ENCODE measurements at places on chromosomes 5 and 9.

DNA sequence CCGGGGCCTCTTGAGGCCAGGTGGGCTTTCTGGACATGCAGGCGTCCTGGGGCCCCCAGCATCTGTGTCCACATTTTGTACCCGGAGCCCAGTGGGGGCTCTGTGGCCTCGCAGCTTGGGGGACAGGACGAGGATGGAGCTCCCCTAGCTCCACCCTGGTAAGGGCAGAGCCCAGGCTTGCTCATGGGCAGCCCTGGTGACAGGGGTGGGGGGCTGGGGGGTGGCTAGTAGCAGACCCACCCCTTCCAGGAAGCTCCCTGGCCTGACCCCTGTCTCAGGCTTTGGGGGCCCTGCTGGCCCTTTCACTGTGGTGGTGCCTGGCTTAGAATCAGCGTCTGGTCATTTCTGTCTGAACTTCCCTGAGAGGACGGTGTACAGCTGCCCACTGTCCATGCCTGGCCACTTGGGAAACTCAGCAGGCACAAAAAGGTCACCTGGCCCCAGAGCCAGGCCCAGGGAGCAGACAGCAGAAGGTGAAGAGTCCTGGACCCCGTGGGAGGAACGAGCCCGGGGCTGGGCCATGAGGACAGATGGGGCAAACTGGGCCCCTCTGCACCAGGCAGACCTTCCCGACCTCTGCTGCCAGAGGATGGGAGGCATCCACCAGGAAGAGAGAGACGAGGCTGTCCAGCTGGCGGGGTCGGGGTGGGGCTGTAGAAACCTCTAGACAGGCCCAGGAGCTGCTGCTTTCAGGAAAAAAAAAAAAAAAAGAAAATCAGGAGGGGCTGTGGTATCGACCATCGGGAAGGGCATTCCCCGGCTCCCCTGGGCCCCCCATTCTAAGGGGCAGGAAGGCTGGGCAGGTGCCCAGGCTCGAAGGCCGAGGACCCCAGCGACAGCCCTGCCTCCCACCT lies 52.8 kb downstream of the EXD3 start:
- no peak for DNase-seq

GRCh38 chr9:14437354-14438231 lies 123.7 kb upstream of the NFIB start:
- DNase-seq, result no peak

DNA sequence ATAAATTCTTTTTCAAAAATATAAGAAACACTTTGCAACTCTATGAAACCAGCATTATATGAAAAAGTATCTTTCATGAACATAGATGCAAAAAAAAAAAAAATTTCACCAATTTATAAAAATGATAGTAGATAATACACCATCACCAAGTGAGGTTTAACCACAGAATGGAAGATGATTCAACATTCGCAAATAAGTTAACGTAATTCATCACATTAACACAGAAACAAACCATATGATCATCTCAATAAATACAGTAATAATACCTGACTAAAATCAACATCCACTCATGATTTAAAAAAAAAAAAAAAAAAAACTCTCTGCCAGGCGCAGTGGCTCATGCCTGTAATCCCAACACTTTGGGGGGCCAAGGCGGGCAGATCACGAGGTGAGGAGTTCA lies 6.3 kb downstream of the PJA2 start:
- DNase-seq, result no peak

DNA sequence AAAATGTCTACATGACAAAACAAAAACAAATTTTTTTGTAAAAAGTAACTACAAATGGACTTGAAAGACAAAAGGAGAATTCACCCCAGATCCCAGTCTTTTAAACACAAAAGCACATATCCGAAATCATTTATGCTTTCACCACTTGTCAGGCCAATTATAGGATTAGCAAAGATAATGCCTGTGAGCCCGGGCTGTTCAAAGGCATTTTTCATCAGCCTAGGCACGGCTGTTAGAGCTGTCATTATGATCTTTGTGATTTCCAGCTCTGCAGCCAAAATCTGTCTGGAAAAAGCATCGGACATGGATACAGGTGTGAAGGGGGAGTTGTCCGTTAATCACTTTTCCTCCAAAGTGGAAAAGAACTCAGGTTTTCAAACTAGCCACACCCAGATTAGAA lies 23.6 kb upstream of the RAB14 start:
- DNase-seq, result no peak

- no peak for DNase-seq
These were observed 17.3 kb upstream of the FGF1 start for GRCh38 chr5:142703153-142703552.

DNA sequence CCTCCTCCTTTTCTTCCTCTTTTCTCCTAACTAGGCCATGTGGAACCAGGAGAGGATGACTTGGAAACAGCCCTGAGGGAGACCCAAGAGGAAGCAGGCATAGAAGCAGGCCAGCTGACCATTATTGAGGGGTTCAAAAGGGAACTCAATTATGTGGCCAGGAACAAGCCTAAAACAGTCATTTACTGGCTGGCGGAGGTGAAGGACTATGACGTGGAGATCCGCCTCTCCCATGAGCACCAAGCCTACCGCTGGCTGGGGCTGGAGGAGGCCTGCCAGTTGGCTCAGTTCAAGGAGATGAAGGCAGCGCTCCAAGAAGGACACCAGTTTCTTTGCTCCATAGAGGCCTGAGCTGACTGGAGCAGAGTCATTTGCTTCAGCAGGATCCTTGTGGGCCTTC lies 13.7 kb downstream of the NUDT2 start:
- DNase-seq, result no peak

- DNase-seq, result no peak
These were observed 6.7 kb downstream of the GNG10 start for GRCh38 chr9:111668026-111668573.

GRCh38 chr5:39440958-39441624 lies 16.3 kb upstream of the DAB2 start:
- DNase-seq, result no peak

GRCh38 chr9:110157823-110158664 lies 49.9 kb downstream of the C9orf152 start:
- DNase-seq, result no peak

DNA sequence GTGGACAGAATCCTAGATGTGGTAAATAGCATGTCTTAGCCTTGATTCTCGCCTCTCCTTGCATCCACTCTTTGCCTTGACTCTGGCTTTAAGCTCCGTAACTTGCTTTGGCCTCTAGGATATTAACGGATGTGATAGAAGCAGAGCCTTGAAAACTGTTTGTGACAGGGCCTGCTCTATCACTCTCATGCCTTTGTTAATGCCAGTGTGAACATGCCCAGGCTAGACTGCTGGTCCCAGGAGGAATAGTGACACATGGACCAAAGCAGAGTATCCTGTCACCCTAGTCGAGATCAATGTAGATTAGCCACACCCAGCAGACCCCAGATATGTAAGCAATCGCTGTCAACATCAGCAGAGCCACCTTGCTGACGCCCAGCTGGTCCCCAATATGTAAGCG lies 109.9 kb upstream of the C9orf72 start:
- no peak for DNase-seq

- DNase-seq, result no peak
These were observed 143.9 kb downstream of the SEMA5A start for GRCh38 chr5:9401786-9402472.

DNA sequence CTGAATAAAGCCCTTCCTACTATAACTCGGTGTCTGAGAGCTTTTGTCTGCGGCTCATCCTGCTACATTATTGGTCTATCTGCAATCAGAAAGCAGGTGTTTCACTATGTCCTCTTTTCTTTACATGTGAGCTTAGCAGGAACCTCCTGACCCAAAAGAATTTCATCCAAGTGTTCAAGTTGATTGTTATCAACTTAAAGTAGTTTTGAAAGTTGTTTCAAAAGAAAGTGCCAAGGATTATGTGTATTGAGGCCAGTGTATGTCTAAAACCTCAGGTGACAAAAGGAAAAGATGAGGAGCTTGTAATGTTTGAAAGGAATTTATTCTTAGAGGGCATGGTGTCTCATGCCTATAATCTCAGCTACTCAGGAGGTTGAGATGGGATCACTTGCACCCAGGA lies 8.1 kb upstream of the SELENOP start:
- no peak for DNase-seq

DNA sequence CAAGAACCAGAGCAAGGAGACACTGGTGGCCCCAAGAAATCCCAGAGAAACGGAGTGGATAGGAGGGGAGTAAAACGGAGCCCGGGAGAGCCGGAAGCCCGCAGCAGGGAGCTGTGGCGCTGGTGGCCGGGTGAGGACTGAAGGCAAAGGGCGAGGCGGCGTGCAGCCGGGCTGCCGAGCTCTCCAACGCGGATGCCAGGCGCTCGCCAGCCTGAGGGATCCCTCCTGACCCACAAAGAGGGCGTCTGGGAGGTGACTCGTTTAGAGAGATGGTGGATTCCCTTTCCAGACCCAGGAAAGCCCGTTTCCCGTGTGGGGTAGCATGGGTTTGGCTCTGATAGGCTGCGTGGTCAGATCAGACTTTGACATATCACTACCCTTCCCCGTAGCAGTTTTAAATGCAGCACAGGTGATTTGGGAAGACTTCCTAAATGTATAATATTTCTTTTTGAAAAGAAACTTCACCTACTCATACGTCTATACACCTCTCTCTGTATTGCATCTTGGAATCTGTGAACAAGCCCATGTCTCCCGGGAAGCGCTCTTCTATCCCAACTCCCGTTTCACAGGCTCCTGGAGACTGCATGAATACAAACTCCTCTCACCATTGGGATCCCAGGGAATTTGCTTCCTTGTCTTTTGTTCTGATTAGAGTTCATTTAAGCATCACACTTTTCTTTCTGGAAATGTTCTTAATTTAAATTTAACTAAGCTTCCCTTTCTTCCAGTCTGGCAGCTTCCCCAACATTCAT lies 158.1 kb downstream of the C9orf152 start:
- DNase-seq, result no peak

DNA sequence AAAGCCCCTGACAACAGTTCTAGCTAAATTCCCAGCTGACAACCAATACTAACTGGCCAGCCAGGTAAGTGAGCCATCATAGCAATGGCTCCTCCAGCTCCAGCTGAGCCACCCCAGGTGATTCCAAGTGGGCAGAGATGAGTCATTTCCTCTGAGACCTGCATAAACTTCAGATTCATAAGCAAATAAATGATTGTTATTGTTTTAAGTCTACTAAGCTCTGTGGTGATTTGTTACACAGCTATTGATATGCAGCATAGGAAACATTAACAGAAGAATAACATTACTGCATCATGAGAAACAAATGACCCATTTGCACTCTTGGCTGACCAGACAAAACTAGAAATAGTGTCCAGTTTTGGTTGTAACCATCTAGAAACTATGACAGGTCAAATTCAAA lies 60.3 kb downstream of the TTC39B start:
- DNase-seq, result no peak

DNA sequence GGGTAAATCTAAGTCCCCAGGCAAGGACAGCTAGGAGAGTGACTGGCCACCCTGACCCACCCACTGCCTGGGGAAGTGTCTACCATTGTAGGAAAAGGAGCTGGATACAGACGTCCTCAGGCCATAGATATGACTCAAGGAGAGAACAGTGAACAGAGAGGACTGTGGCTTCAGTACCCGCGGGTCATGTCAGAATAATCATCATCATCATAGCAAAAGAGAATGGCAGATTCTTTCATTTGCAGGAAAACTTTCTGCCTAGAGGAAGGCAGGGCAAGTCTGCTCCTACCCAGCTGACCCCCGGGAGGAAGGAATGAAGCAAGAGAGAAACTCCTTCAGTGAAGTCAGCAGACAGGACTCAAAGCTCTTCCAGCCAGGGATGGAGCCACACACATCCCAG lies 52.2 kb upstream of the UBTD2 start:
- no peak for DNase-seq

GRCh38 chr9:105881654-105882349 lies 187.5 kb downstream of the TMEM38B start:
- DNase-seq, result peak; percentile 58

DNA sequence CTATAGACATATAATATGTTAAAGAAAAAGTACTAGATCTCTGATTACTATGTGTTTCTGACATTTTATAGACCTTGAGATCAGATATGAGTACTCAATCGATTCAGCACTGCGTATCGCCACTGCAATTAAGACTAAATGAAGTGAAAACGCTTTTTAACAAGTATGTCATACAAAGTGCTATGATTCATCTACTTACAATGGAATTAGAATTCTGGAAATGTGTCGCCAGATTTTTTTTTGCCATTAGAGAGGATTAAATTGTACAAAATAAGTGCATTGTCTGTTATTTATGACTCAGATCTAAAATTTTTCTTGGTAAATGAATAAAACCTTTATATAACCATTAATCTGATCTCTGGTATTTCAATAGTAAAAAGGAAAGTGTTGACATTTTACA lies 20.0 kb upstream of the AGGF1 start:
- DNase-seq, result no peak

DNA sequence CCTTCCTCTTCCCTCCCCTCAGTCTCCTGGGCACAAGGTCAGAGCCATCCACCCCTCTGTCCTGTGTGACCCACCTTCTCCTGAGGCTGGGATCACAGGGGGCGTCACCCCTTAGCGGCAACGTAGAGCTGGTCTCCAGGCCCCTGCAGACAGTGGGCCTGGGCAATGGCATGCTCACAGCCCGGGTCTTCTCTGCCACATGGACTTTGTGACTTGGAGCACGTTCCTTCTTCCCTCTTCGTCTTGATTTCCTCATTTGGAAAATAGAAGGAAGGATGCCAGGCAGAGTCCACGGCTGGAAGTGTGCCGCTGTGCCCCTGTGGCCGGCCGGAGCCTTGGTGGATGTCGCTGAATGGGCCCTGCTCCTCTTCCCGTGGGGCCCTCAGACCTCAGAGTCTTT lies 10.0 kb downstream of the RXRA start:
- no peak for DNase-seq

- no peak for DNase-seq
These were observed 8.4 kb upstream of the DMRT3 start for GRCh38 chr9:967903-968641.

DNA sequence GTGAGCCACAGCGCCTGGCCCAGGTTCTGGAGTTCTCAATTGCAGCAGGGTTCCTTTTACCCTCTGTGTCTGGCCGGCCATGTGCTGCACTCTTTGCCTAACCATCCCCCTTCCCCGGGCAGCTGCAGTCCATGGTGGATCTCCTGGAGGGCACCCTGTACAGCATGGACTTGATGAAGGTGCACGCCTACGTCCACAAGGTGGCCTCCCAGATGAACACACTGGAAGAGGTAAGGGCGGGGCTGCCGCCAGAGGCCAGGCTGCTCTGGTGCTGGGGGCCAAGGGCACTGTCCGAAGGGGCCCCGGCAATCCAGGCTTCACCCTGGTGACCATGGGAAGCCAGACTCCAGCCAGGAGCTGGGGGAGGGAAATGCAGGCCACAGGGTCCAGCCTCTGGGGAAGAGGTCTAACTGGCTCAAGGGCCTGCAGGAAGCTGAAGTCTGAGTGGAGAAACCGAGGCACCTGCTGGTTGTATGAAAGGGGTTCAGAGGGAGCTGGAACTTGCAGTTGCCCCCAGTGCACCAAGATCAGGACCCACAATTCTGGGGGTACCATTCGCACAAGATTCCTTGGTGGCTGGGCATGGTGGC lies 18.1 kb downstream of the OLFML2A start:
- DNase-seq, result no peak
